Stimulated activated CD4-positive, alpha-beta T cell treated with anti-CD3 and anti-CD28 coated beads, Interleukin-12 subunit alpha, Interleukin-12 subunit beta, amount 100 ng/mL, for 24 hours (primary cell): ENCODE measurements at places on chromosomes 2 and 18.

DNA sequence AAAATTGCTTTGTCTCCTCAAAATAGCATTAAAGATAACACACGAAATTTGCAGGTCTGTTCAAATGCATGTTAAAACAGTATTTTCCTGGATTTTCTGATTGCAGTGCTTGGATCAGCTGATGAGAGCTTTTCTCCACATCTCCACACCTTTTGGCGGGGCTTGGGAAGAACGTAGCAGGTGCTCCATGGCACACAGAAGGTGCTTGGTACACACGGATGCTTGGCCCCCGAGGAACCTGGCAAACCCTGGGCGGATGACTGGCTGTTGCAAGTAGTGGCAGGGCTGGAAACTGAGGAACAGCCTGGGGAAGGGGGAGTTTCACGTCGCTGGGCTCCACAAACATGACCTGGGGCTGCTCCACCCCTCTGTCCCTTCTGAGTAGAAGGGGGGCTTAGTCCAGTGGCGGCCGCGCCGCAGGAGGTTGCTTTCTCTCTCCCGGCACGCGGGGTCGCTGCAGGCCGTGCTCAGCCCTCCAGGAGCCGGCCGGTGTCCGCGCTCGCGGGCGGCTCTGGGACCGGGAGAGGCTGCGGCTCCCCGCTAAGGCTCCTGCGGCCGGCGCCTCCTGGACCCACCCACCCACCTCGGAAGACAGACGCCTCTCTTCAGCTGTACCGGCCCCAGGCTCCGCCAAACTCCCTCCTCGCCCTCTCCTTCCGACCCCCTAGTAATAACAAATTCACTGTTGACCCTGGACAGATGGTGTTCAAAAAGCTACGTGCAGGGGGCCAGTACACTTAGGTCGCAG lies 69.3 kb downstream of the MARCO start:
- no peak for DNase-seq

- peak; percentile 93 for DNase-seq
Observed at GRCh38 chr2:233251306-233252116, at the start of gene ATG16L1. TSS of gene ATG16L1 (plus strand) at chr2:233251673. CDS start at chr2:233251828, 155 bp downstream.

DNA sequence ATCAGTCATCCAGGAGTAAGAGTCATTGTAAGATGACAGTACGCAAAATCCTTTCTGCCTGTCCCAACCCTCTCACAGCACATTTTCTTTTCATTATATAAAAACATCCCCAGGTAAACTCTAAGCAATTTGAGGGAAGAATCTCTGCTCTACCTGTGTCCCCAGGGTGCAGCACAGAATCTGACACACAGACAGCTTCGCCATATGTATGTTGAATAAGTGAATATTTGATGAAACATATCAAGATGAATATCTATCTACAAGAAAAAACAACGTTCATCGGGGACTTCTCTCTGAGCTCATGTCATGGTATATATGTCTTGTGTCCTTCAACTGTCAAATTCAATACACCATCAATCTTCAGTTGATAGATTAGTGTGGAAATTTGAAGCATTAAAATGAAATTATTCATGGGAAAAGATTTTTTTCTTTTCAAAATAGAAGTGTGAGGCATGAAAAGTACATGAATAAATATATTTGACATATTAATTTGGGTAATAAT lies 94.5 kb upstream of the KYNU start:
- no peak for DNase-seq

- no peak for DNase-seq
Observed at GRCh38 chr2:97849881-97850528, 136.6 kb downstream of the ZAP70 start.

GRCh38 chr2:177108890-177109289 lies 103.7 kb upstream of the HNRNPA3 start:
- DNase-seq = no peak

DNA sequence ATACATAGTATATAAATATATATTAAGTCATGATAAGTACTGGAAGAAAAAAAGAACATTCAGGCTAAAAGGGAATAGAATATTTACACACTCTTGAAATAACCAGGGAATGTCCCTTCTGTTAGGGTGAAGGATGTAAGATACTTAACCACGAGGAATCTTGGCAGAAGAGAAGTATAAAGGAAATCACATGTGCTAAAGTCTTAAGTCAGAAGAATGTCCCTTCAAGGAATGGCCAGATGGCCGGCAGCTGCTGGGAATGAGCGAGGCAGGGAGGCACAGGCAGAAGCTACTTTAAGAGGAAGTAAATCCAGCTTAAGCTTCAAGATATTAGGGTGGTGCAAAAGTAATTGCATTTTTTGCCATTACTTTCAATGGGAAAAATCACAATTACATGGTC lies 5.5 kb downstream of the CCDC102B start:
- DNase-seq = no peak

DNA sequence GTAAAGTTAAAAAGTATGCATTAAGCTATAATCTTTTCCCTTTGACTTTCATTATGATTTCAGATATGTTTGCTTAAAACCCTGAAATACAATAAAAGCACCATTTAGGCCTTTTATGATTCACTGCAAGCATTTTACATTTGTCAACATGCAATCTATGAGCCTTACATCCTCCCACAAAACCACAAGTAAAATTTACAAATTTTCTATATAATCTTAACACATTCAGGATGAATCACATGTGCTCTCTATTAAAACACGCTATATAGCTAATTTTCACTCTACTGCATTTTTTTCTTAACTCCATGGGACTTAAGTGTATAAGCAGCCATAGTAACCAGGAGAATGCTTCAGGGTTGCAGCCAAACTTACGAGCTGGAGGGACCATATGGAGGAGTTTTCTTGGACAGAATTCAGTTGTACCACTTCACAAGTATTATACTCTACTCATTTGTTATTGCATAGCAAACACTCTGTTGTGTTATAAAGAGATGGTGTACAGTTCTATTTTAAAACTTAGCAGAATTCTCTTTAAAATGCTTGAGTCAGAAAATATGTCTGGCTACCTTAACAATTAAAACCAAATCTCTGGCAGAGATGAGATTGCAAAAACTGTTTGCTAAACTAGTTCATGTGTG lies 293.2 kb downstream of the ALK start:
- no peak for DNase-seq

GRCh38 chr2:60735496-60736250 lies 20.4 kb upstream of the PAPOLG start:
- DNase-seq = no peak

DNA sequence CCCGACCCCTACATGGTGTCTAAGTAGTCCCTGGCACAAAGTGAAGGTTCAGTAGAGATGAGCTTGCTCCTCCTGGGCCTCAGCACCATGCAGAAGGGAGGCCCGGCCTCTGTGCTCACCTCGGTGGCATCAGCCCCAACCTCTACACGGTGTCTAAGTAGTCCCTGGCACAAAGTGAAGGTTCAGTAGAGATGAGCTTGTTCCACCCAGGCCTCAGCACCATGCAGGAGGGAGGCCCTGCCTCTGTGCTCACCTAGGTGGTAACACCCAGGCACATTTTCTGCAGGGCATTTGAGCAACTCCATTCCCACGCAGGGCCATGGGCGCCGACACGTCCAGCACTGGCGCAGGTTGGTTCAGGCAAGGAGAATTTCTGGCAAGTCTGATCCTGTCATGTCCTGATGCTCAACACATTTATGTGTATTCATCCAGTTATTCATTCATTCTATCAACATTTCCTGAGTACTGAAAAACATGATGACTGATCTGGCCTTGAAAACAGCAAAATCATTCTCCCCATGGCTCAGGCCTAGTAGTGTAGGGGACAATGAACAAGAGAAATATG lies 408.2 kb upstream of the MYT1L start:
- no peak for DNase-seq

- no peak for DNase-seq
Observed at GRCh38 chr18:23887035-23887434, 127.5 kb upstream of the TTC39C start.

DNA sequence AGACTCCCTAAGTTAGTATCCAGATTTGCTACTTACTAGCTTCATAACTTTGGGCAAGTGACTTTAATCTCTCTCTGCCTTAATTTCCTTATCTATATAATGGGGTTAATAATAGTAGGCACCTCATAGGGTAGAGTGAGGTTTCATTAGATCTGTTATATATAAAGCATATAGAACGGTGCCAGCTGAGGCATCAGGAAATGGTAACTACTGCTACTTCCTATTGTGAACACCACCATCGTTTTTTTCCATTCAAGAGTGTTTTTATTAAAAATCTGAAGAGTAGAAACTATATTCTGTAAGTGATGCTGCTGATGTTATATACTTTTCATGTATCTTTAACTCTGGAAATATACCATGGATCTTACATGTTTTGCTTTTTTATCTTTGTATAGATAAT lies 44.3 kb downstream of the MALT1 start:
- DNase-seq = no peak

GRCh38 chr18:74499633-74500032 lies 3.5 kb downstream of the CNDP2 start:
- DNase-seq = peak; percentile 29

GRCh38 chr2:39378968-39379367 lies 58.1 kb downstream of the MAP4K3 start:
- no peak for DNase-seq

DNA sequence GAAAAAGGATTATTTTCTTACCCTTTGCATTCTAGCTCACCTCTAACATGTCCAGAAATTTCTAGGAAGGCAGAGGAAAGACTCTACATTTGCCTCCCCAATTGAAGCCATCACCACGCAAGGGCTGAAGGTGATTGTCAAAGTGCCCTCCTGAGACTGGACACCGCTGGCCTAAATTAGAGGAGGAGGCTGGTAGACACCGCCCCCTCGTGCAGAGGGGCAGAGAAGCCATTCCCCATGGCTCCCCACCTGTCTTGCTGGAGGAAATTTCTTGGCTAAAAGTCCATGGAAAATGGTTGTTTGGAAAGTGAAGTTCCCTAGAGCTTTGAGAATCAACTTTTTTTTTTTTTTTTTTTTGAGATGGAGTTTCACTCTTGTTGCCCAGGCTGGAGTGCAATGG lies 31.3 kb upstream of the CREB1 start:
- no peak for DNase-seq

DNA sequence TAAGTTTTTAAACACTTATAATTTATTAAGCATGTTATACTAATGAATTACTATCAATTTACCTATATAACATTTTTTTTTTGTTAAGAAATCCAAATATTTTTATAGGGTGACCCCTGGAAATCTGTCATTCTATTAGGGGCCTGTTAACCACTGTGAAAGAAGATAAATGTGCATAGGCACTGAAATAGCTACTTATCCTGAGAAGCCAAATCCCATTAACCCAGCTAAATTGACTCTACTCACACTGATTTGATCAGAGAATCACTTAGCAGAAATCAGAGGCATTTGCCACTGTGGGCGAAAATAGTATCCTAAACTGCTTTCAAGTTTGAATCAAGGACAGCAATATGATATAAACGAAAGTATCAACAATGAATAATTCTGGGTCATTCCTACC lies 90.0 kb upstream of the GULP1 start:
- no peak for DNase-seq

DNA sequence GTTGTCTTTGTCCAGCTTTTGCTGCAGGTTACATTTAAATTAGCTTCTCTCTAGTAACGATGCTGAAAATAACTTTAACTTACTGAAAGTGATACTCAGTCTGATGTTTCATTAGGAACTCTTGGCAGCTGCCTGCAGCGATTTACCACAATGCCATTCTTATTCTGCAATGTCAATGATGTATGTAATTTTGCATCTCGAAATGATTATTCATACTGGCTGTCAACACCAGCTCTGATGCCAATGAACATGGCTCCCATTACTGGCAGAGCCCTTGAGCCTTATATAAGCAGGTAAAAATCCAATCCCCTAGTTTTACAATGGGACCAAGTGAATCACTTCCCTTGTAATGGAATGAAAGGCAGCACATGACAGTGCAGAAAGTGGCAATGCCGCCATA lies 16.3 kb upstream of the MFF start:
- DNase-seq = no peak

- no peak for DNase-seq
Observed at GRCh38 chr18:23203891-23204432, 68.7 kb downstream of the CABLES1 start.

- DNase-seq = no peak
Observed at GRCh38 chr18:73136134-73136533, 268.3 kb upstream of the NETO1 start.

DNA sequence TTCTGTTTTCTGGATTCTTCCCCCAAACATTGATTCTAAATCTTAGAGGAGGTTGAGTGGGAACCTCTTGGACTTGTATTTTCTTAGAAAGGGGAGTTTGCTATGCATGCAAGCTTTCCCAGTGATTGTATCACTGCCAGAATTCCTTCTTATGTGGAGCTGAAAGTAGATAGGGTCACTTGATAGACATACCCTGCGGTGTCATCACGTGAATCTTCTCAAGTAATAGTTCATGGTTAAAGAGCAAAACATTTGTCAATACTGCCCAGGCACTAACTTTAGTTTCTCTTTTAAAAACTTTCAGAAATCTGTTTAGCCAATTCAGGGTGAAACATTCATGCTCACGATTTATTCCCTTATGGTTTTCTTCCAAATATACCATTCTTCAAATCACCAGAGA lies 6.4 kb downstream of the PMAIP1 start:
- DNase-seq = no peak

- no peak for DNase-seq
Observed at GRCh38 chr2:188320861-188321260, 29.2 kb downstream of the GULP1 start.
